Daoy (cell line): ENCODE measurements at places on chromosomes 12 and 14. TPM values are rescaled to one million over a fixed set of nuclear protein-coding genes. Genes with fewer than 3 reads are reported as not detected.

KRT72 gene
- total RNA-seq, result not detected in 2 replicates

GRCh38 chr14:22159957-22160356, 429.1 kb downstream of the DAD1 start:
- no peak for DNase-seq

DNA sequence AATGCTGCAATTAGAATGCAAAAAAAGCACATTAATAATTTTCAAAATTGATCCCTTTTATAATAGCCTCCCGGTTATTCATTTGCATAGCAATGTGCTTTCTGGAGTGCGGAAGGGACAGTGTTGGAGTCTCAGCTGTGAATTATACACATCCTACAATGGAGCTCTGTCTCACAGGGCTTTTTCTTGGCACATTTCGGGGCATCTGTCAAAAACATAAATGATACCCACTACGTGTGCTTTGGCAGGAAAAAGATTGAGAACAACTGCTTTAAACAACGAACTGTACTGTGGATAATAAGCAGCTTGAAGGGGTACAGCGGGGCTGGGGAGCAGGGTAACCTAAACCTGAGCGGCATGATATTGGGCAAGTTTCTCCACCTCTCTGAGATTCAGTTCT, 123.1 kb downstream of the PAH start:
- DNase-seq, result no peak

DNA sequence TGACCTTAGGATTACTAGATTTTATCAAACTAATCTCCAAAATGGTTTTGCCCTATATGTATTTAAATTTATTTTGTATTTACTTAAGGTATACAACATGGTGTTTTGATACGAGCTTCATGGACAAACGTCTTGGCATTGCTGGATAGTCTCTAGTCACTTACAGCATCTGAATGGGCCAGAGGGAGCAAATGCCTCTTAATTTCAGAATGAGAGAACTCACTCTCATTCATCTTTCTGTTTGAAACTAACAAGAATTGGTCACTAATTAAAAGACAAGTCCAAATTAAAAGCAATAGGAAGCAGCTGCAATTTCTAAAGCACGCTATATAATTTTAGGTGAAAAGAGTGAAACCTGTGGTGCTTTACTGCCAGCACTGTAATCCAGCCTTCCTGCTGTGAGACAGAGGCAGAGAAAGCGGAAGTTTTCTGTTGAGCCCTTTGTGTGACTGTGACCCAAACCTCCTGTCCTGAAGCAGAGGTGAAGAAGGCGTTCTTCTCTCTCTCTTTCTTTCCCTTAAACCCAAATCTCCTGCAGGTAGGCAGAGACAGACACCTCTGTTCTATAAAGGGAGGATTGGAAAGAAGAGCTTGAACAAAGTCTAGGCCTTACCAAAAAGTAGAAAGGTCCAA, 184.6 kb upstream of the NAV3 start:
- DNase-seq, result no peak

DNA sequence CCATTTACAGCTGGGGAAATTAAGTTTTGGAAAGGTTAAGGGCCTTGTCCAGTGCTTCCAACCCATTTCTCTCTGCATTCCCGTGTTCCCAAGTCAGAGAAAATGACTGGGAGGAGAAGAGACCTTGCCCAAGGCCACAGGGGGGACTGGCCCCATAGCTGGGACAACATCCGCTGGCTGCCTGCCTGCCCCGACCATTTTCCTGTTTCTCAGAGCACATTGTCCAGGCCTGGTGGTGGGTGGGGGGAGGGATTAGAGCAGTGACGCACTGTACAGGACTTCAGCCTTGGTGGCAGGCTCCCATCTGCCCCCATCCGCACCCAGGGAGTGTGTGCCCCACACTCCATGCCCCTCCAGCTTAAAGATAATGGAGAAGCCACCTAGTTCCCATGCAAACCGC, 27.7 kb downstream of the DIO3 start:
- peak; percentile 45 for DNase-seq

MIS18BP1 gene
- total RNA-seq, result 31.2 and 36.8 TPM in 2 replicates

C14orf93 gene
- 4.6 and 7.8 TPM in 2 replicates for total RNA-seq

GRCh38 chr14:20683891-20684661, at the start of gene RNASE4:
Gene RNASE4, plus strand, starts transcription at chr14:20684560. Its CDS starts 14,812 bp downstream, at chr14:20699372.
- DNase-seq, result peak; percentile 94

LRCOL1 gene
- not detected in 2 replicates for total RNA-seq

GRCh38 chr12:39123580-39124253, 218.3 kb upstream of the CPNE8 start:
- DNase-seq, result no peak

DNA sequence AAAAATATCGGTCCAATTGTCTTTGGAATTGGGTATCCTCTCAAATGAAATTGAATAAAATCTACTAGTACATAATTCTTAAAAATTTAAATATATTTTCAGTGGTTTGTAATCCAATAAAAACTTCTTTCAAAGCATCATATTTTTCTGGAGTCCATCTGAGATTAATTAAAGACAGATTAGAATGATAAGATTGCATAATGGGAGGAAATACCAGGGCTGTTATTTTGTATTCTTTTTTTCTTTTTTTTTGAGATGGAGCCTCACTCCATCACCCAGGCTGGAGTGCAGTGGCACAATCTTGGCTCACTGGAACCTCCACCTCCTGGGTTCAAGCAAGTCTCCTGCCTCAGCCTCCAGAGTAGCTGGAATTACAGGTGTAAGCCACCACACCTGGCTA, 103.8 kb downstream of the TMTC3 start:
- no peak for DNase-seq

DNA sequence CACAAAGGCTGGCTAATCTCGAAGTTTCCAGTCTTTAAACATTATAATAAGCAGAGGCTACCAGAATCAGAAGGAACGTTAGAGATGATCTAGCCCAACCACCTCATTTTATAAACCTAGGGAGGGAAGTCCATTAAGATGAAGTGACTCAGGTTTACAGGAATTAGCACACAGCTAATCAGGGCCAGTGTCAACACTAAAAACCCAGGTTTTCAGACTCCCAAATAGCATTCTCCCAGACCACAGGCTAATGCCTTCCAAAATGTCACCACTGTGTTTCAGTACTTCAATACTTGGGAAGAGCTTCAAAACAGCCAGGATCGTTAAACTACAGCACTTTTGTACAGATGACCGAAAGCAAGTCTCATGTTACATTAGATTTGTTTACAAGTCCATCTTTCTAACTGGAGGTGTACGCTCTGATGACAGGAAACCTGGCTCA, 89.2 kb downstream of the FOXN3 start:
- DNase-seq, result peak; percentile 54

FSCB gene
- not detected in 2 replicates for total RNA-seq

DPPA3 gene
- total RNA-seq, result not detected in 2 replicates

DNA sequence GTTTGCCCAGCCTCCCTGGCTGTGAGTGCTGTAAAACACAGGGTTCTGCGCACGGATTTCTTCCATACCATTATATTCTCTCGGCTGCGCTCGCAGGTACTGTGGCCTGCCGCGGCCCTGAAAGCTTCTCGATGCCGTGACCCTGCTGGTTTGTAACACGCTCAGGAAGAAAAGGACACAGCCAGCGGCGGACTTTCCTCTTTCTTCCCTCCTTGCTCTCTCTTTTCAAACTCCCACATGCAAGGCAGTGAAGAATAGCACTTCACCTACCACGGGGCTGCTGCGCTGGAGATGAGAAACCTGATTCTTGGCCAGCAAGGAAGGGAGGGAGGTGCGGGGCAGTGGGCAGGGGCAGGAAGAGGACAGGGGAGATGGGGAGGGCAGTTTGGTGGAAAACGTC, 130.2 kb downstream of the RBM19 start:
- DNase-seq, result no peak

SIX4 gene
- 13.9 and 20.6 TPM in 2 replicates for total RNA-seq

DNA sequence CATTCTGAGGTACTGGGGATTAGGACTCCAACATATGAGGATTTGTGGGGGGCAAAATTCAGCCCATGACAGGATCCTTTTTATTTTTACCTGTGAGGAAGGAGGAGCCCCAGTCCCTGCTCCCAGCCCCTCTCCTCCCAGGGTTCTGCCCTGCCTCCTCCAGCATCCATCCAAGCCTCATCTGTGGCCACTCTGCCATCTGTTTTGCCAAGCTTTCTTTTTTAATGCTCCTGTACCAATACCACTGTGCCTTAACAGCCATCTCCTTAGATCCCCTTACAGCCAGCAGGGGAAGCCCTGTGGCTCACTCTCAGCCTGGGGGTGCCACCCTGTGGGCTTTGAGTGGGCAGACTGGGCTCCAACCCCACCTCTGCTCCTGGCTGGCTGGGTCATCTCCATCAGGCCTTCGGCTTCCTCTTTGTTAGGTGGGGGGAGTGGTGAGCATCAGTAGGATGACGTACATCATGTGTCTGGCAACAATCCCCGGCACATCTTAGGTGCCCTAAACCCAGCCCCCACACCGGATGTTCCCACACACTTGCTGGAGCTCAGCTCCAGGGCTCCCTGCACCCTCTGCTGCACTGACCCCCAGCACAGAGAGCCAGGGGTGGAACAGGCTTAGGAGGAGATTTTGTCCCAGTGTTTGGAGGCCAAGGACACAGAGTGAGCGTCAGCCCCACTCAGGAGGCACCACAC, 40.2 kb downstream of the CYP46A1 start:
- peak; percentile 61 for DNase-seq

HNF1A gene
- not detected in 2 replicates for total RNA-seq

- no peak for DNase-seq
These were observed 21.6 kb upstream of the BLTP3B start for GRCh38 chr12:100164153-100164704.

GRCh38 chr12:71578694-71579258, 84.9 kb downstream of the ZFC3H1 start:
- DNase-seq, result no peak

- DNase-seq, result no peak
These were observed 162.9 kb upstream of the PRMT8 start for GRCh38 chr12:3328081-3328480.

DNA sequence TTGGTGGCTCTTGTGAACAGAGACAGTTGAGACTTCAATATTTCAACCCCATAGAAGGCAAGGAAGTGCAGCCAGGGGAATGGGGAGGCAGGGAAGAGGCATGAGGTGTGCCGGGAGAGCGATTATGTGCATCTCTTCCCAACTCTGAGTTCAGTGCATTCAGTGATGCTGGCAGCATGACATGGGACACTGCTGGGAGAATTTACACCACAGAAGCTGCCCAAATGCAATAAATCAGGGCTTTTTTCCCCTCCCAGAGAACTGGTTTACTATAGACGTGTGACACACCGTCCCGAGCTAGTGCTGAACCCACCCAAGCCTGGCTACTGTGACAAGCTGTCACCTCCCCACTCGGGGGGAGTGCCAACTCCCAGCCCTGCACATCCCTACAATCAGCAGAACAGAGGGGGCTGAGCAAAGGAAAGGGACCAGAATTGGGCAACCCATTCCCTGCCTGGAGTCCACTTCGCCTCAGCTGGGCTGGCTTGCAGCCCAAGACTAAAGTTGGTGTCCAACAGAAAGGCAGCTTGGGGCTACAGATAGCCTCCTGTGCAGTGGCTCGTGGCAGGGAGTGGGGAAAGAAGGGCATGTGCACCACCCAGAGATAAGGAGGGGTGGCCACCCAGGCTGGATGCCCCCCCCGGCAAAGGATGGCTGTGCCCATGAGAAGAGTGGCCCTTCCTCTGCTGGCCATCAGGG, 16.7 kb downstream of the AHSA1 start:
- no peak for DNase-seq

GRCh38 chr12:40224439-40225291, at the start of gene LRRK2:
Gene LRRK2, plus strand, starts transcription at chr12:40224997. Its CDS starts 135 bp downstream, at chr12:40225132.
- DNase-seq, result peak; percentile 72

- DNase-seq, result no peak
These were observed 19.7 kb downstream of the ELK3 start for GRCh38 chr12:96213869-96214268.

BIN2 gene
- not detected in 2 replicates for total RNA-seq

DNA sequence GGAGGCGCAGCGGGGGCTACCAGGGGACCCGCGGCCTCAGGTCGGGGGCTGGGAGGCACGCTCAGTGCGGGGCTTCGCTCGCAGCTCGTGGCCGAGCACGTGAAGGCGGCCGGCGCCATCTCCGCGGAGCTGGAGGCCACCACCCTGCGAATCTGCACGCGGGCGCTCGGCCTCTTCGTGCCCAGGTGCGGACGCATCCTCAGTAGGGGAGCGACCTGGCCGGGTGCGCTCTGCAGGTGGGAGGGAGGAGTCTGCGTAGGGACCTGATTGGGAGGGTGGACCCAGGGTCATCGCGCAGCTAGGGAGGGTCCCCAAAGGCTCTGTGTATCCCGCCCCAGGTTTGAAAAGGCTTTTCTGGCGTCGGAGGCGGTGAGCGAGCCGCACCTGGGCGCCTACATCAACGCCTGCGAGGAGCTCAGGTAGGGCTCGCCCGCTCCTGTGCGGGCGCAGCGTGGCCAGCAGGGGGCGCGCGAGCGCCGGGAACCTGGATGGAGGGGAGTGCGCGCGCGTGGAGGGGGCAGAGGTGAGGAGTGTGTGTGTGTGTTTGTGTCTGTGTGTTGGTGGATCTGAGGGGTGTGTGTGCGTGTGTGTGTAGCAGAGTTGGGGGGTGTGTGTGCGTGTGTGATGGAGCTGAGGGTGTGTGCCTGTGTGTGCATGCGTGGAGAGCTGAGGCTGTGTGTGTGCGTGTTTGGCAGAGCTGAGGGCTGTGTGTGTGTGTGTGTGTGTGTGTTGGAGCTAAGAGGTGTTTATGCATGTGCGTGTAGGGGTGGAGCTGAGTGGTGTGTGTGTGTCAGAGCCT, 10.3 kb downstream of the EXOC3L4 start:
- DNase-seq, result peak; percentile 64

MAPK1IP1L gene
- 69.4 and 108 TPM in 2 replicates for total RNA-seq

GRCh38 chr14:77023001-77023996, 5.2 kb downstream of the IRF2BPL start:
- DNase-seq, result peak; percentile 54

NPAS3 gene
- total RNA-seq, result 1.5 and 1.9 TPM in 2 replicates

DNA sequence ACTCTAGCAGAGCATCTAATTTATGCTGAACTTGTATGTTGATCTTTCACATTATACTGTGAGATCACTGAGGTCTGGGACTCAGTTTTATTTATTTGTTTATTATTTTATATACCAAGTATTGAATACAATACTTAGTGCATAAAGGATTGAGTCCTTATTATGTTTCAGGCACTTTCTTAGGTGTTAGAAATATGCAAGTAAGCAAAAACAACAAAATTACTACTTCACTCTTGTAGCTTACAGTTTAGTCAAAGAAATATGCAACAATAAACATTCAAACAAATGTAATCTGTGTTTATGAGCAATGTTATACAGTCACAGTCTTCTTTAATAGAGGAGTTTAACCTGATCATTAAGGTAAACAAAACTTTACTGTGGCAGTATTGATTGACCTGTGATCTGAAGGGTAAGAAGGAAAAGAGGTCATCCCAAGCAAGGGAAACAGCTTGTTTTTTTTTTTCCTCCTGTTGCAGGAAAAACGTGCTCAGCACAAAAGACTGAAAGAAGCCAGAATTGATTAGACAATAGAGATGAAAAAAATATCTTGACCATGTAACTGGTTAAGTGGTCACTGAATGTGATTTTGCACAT, 990.7 kb downstream of the TRHDE start:
- no peak for DNase-seq

DNA sequence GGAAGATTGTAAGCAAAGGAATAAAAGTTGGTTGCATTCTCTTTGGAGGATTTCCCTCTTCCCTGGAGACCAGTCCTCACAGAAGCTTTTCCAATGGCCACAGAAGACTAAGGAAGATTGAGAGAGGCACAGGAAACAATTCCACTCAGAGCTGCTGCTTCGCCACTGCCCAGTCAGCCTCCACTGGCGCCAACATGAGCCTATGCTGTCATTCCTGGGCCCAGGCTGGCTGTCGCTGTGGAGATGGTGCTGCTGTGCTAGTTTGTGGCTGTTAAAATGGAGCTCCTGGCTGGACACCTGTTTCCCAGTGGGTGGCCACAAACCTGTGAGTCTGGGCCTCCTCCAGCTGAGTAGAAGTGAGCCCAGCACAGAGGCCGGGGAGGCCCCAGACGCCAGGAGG, 6.6 kb downstream of the P2RX7 start:
- DNase-seq, result no peak

GRCh38 chr14:88327497-88327896, 4.4 kb upstream of the KCNK10 start:
- no peak for DNase-seq
